Stimulated activated CD4-positive, alpha-beta T cell treated with anti-CD3 and anti-CD28 coated beads, Interleukin-4, amount 100 ng/mL, for 24 hours (primary cell): ENCODE measurements at places on chromosomes 12 and 14.

DNA sequence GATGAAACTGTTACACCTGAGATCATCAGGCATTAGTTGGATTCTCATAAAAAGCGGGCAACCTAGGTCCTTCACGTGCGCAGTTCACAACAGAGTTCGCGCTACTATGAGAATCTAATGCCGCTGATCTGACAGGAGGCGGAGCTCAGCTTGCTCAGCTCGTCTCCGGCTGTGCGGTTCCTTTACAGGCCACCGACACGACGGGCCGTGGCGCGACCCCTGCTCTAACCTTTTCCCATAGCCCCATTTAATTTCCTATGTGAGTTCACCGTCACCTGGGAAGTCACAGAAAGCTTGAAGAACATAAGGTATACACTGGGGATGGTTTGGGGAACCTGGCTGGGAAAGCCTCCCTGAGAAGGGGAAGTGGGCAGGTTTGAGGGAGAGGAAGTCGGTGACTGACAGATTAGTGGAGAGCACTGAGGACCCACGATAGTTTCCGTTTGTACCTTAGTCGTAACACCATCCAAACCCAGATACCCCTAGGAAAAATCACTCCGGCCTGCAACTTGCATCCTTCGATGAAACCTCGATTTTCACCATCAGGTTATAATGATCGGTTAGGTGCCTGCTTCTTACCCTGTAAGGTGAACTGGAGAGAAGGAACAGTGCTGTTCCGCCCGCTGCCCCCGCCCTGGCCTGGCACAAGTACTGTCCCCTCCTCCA, 2.8 kb upstream of the AAAS start:
- DNase-seq = peak; percentile 55

DNA sequence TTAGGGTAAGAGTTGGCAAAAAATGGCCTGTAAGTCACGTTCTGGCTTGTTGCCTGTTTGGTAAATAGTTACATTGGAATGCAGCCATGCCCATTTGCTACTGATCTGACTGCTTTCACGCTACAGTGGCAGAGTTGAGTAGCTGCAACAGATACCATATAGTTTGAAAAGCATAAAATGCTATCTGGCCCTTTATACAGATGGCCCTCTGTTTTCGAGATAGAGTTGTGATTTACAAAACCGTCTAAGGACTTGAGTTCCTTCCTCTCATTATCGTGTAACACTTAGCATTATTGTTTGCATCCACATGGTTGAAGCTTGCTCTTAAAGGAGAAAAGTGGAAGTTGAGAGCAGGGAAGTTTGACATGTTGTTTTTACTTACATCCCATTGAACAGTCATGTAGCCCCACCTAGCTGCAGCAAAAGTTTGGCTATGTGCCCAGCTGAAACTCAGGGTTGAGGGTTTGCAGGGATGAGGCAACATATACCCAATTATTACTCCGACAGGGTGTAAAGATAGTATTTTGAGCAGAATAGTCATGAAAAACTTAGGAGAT, 11.3 kb upstream of the SCFD1 start:
- DNase-seq = no peak

- DNase-seq = peak; percentile 45
Measured at GRCh38 chr12:38905480-38906351, at the start of gene CPNE8. Gene CPNE8 (minus strand): TSS chr12:38905591. CDS start chr12:38905534, 57 bp downstream.

DNA sequence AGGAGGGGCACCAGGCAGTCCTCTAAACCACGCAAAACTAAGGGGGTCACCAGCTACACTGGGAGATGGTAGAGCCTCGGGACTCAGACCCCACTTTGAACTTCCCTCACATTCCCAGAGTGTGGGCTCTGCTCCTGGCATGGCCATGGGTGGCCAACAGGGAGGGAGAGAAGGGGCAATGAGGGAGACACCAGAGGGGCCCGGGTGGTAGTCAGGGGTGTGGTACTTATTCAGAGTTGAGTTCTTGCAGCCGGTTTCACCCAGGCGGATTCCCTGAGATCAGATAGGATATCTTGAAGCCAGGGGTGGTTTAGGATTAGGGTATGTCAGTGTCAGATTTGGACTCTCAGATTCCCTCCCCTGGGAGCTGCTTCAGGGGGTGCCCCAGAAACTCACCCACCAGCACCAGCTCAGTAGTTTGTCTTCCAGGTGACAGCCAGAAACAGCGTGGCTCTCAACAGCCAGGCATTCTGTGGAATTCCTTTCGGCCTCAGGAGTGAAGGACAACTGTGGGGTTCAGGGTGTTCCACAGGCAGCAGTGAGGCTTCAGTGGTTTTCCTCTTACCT, 56.0 kb downstream of the ELK3 start:
- no peak for DNase-seq

DNA sequence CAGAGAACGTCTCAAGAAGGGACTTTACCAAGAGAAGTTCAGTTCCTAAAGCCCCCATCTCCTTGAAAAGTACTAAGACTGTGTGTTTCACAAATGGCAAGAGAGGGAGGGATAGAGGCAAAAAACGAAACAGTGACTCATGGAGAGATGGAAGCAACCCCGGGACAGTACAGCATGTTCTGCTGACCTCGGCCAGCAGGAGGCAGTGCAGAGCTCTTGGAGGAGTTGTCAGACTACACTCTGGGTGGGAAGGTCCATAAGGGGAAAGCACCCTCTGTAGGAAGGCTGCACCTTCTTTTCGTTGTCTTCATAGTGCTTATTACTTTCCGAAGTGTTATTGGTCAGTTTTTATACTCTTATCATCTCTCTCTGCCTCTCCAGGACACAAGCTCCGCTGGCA, 525.2 kb upstream of the CCDC196 start:
- peak; percentile 81 for DNase-seq

DNA sequence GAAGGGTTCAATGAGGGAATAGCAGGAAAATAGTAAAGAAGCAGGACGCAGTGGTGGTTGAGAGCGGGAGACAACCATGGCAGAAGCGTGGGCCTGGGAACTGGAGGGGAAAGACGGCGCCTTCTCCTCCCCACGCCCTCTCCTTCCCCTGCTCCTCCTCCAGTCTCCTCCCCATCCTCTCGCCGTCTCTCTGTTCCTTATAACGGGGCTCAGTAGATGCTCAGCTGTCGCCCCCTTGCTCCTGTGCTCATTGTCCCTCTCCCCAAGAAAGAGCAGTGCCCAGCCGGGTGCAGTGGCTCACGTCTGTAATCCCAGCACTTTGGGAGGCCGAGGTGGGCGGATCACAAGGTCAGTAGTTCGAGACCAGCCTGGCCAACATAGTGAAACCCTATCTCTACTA, 142.0 kb downstream of the BCL11B start:
- DNase-seq = no peak

- DNase-seq = peak; percentile 51
Measured at GRCh38 chr12:49580572-49581535, 12.9 kb upstream of the MCRS1 start.

DNA sequence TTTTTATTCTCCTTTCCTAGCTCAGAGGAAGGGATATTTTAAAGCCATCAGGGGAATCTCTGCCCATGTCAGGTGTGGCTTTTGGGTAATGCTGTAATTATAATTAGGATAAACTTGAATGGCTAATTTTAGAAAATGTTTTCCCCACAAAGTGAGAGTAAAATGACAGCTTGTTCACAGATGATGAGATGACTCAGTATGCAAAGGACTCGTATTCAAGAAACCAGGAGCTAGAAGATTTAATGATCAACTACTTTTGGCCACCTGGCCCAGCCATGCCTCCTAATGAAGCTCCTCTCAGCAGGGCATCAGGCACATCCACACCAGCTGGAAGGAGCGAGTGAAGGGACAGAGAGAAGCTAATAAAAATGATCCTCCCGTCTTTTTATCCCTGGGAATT, 29.0 kb upstream of the PLEKHG7 start:
- DNase-seq = no peak
